ENCODE measurements at places on chromosomes 7 and 10. TPM values are rescaled to one million over a fixed set of nuclear protein-coding genes. Genes with fewer than 3 reads are reported as not detected.

The ODAD2 gene
- 1.3 TPM for total RNA-seq

The EVX1 gene
- total RNA-seq: not detected

The CACNB2 gene
- total RNA-seq: 1.0 TPM

The NUTM2B gene
- under 0.01 TPM for total RNA-seq

The ACTL6B gene
- total RNA-seq: not detected

The BEND7 gene
- total RNA-seq: 12.0 TPM

The MSMB gene
- not detected for total RNA-seq

The ADCYAP1R1 gene
- total RNA-seq: not detected

The CABCOCO1 gene
- total RNA-seq: 6.8 TPM

The STEAP2 gene
- total RNA-seq: 24.8 TPM

The MYH16 gene
- total RNA-seq: not detected

The LRRC61 gene
- 3.5 TPM for total RNA-seq

The PLAC9 gene
- total RNA-seq: 25.4 TPM

The EN2 gene
- not detected for total RNA-seq

The SPDYE2B gene
- not detected for total RNA-seq

The RNF133 gene
- 1.3 TPM for total RNA-seq

The GBX1 gene
- total RNA-seq: not detected

The PTF1A gene
- not detected for total RNA-seq

The MAGI2 gene
- total RNA-seq: 22.2 TPM

The EPHA1 gene
- total RNA-seq: not detected

The GRM3 gene
- not detected for total RNA-seq

The ENTPD7 gene
- 29.4 TPM for total RNA-seq

The MLXIPL gene
- not detected for total RNA-seq

The ADRB1 gene
- total RNA-seq: not detected

The C10orf90 gene
- total RNA-seq: 3.9 TPM

Measured in articular chondrocyte of knee joint (primary cell).